ENCODE measurements at places on chromosomes 13 and 19.

- DNase-seq, result peak; percentile 36
Measured at GRCh38 chr19:6233827-6234511, 45.8 kb downstream of the MLLT1 start.

DNA sequence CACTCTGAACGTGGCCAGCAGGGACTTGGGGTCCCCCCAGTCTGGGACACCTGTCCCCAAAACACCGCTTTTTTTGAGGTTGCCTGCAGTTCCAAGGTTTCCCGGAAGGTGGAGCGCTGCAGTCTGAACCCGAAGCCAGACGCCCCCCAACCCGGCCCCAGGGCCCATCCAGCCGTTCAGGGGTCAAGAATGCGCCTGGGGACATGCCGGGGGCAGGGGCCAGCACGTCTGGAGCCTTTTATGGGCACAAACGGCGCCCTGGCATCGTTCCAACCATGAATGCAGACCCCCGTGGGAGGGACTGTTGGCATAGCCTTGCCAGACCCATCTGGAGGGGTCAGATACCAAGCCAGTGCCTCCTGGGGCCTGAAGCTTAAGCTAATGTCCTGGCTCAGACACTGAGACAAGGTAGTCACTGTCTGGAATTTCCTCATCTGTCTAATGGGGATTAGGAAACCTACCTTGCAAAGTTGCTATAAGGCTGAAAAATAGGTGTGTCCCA is 6.9 kb downstream of the S1PR5 start:
- no peak for DNase-seq

GRCh38 chr13:77325371-77325980 is 1.4 kb downstream of the MYCBP2 start:
- DNase-seq, result no peak

DNA sequence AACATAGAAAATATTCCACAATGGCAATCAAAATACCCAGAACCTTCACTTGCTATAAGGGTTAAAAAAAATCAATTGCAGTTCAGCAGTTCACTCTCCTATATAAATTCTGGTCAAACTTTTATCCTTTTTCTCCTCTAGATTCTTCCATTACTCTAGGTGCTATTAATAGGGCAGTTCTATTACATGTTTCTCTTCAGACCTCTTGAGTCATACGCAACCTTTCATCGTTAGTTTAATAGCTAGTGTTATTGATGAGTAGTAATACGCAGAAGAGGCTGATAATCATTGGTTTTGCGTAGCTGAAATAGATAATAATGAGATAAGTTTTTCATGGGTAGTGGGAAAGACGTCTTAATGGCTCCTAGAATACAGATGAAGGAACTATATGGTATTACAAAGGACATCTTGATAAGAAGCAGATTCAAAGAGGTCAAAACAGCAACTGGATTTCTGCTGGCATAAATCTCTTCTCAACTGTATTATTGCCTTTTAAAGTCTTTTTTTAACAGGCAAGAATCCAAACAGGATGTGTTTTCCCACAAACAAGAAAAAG is 118.3 kb upstream of the STARD13 start:
- no peak for DNase-seq

- no peak for DNase-seq
Measured at GRCh38 chr13:78028960-78029359, 110.3 kb upstream of the EDNRB start.

DNA sequence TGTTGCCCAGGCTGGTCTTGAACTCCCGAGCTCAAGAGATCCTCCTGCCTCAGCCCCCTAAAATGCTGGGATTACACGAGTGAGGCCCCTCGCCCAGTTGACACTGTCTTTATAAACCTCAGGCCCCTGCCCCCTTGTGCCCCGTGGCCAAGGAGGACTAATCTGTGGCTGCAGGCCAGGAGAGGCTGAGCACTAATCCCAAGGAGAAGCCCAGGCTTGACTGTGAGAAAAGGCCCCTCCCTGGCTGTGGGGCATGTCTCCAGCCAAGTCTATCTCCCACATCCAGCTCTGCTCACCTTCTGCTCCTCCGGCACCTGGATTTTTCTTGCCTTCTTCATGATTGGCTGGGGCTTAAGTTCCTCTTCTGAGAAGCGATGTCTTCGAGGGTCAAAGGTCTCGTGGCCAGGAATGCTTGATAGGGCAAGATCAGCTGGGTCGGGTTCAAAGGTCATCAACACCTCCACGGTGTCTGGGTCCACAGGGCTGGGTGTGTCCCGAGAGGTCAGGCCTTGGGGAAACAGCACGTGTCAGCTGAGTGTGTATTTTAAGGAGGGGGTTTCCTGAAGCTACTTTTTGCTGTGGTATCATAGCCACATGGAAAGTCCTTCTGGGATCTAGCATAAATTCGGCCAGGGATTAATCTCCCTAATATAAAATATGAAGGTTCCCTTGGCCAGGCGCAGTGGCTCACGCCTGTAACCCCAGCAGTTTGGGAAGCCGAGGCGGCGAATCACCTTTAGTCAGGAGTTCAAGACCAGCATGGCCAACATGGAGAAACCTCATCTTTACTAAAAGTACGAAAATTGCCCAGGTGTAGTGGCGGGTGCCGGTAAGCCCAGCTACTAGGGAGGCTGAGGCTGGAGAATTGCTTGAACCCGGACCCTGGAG is 3.8 kb downstream of the DBP start:
- no peak for DNase-seq
